Upper lobe of left lung (tissue), 6 donors: ENCODE measurements at places on chromosomes 12 and 14. TPM values are rescaled to one million over a fixed set of nuclear protein-coding genes. Genes with fewer than 3 reads are reported as not detected.

DNA sequence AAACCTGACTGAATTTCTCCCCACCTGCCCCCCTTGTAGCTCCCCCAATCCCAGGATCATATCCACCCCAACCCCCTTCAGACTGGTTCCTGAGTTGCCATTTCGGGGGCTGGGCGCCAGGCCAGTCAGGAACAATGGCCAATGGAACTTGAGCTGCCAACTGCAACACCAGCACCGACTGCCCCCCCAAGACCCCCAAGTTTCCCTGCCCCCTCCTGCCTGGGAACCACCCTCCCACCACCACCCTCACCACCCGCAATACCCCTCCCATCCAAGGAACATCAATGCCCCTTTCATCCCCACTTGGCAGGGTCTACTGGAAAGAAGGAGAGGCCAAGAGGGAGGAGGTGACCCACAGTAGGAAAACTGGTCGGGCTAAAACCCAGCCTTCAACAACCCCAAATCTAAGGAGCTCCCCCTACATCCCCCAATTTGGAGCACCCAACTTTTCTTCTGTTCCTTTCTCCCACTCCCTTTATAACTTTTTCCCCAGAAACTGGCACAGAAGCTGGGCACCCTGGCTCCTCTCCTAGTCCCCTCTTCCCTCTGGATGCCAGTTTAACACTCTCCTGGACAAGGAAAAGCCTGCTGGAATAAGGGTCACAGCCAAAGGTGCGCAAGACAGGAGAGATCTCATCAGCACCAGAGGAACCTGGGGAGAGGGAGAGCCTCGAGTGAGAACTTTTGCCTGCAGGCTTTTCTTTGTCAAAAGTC lies 1.6 kb upstream of the NDRG2 start:
- no peak overlapping the region for H3K4me3 ChIP-seq
- H3K36me3 ChIP-seq, result no peaks in the 10 kb centered on the region
- peaks cover 31% of the 10 kb centered on the region for H3K4me1 ChIP-seq
- H3K27ac ChIP-seq, result peak overlapping the region; percentile 80
- no peaks in the 10 kb centered on the region for H3K27me3 ChIP-seq
- no peak for DNase-seq

SERPINA9 gene
- total RNA-seq, result not detected

CPNE6 gene
- not detected for total RNA-seq

- no peak overlapping the region for H3K4me3 ChIP-seq
- no peak for DNase-seq
- peaks cover 5% of the 10 kb centered on the region for H3K4me1 ChIP-seq
- H3K36me3 ChIP-seq, result no peaks in the 10 kb centered on the region
- no peaks in the 10 kb centered on the region for H3K27me3 ChIP-seq
Observed at GRCh38 chr14:59131938-59132795, 56.3 kb upstream of the DAAM1 start.

GRIP1 gene
- 1.6 TPM for total RNA-seq

TAS2R46 gene
- total RNA-seq, result 7.1 TPM

DNA sequence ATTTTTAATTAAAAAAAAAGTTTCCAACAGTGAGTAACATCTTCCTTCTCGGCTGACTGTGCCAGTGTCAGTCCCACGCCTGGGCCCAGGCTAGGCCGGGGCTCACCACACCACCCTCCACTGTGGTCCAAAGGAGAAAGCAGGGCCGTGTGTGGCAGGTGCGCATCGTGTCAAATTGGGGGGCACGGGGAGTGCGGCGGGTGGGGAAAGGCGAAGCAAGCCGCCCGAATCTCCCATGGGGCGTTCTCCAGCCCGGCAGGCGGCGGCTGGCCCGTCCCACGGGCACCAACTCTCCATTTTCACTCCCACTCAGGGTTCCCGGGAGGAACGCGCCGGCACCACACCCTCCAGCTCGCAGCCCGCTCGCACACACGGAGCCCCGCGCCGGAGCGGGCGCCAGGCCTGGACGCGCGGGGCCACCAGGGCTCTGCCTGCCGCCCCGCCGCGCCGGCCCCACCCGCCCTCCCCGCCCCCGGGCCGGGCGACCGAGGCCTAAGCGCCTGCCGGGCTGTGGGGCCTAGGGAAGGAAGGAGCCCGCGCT lies 604 bp downstream of the EEA1 start:
- peak overlapping the region; percentile 95 for H3K27ac ChIP-seq
- H3K27me3 ChIP-seq, result no peaks in the 10 kb centered on the region
- H3K4me1 ChIP-seq, result peaks cover 25% of the 10 kb centered on the region
- H3K36me3 ChIP-seq, result no peaks in the 10 kb centered on the region
- H3K4me3 ChIP-seq, result peak overlapping the region; percentile 87
- DNase-seq, result no peak

DNA sequence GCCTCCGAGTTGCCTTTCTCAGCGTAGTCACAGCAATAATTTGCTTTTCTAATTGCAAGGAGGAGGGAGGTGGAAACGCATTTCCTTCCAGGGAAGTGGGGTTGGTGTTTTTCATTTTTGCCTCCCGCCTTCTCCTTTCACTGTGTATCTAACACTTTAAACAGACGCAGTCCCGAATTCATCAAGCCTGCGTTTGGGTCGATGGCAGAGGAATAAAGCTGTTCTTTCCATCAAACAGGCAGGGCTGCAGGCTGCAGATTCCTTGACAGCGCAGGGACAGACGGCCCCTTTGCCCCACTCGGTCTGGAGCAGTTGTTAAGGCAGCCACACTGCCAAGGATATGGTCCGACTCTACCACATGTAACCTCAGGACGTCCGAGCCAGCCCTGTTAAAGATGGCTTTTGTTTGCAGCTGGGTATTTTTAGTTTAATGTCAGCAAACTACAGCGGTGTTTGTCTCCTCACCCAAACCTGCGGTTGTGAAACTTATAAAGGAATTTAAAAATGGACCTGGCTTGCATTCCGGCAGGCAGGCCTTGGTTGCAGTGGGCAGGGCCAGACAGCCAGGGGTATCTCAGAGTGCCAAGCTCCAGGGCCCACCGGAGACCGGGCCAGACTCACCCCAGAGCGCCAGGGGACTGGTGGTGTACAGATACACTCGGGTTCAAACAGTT lies 2.1 kb downstream of the CHST11 start:
- peaks cover 57% of the 10 kb centered on the region for H3K4me1 ChIP-seq
- DNase-seq, result peak; percentile 51
- H3K4me3 ChIP-seq, result peak overlapping the region; percentile 71
- peak overlapping the region; percentile 93 for H3K27ac ChIP-seq
- H3K36me3 ChIP-seq, result no peaks in the 10 kb centered on the region

GRCh38 chr12:42617622-42618021 lies 28.1 kb upstream of the PRICKLE1 start:
- no peak overlapping the region for H3K4me3 ChIP-seq
- no peaks in the 10 kb centered on the region for H3K4me1 ChIP-seq
- H3K27ac ChIP-seq, result no peak overlapping the region
- DNase-seq, result no peak

DNA sequence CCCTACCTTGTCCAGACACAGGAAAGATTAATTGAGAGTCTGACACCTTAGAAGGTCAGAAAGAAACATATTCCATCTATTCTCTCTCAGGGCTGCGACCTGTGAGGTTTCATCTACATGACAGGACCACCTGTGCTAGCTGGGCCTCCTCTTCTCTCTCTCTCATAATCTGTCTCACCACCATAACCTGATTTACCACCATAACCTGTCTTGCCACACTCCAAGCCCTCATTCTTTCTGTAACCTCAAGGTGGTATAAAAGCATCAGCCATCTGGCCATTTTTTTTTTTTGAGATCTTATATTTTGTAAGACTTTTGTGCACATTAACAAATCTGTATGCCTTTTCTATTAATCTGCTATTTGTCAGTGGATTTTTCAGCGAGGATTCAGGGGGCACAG lies 75.5 kb downstream of the ACADS start:
- peaks cover 3% of the 10 kb centered on the region for H3K4me1 ChIP-seq
- no peaks in the 10 kb centered on the region for H3K27me3 ChIP-seq
- H3K4me3 ChIP-seq, result no peak overlapping the region
- no peaks in the 10 kb centered on the region for H3K36me3 ChIP-seq
- no peak for DNase-seq

DNA sequence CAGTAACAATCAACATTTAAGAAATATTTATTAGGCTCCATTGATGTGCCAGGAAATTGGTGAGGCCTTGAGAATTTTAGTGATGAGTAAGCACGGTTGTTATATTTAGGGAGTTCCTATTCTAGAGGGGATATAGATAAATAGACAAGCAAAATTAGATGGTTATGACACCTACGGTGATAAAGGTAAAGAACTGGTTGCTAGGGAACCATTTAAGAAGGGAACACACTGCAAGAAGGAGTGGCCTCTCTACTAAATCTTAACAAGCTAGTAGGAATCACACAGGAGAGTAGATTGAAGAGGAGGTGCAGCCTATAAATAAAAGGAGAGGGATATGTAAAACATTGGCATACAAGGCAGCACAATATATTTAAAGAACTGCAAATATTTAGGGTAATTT lies 155.2 kb downstream of the LRIG3 start:
- H3K27ac ChIP-seq, result no peak overlapping the region
- H3K27me3 ChIP-seq, result no peaks in the 10 kb centered on the region
- no peak for DNase-seq

DNA sequence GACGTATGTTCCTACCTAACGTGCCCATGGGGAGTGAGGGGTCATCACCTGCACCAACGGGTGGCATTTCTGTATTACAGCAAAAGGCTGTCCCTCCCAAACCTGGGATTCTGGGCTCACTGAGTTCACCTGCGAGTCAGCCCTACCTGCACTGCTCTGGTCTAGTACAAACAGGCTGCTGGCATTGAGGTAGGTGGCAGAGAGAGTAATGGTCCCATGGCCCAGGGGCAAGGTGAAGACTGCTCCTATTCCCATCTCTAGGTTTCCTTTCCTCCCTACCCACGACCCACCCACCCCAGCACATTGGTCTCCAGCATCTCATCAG lies 421 bp downstream of the SUOX start:
- no peaks in the 10 kb centered on the region for H3K27me3 ChIP-seq
- H3K4me1 ChIP-seq, result peaks cover 10% of the 10 kb centered on the region
- DNase-seq, result no peak
- H3K36me3 ChIP-seq, result peaks cover 18% of the 10 kb centered on the region
- peak overlapping the region; percentile 88 for H3K27ac ChIP-seq

GRCh38 chr12:47785036-47785886 lies 12.2 kb downstream of the SLC48A1 start:
- H3K27me3 ChIP-seq, result no peaks in the 10 kb centered on the region
- no peak overlapping the region for H3K4me3 ChIP-seq
- no peak for DNase-seq
- H3K4me1 ChIP-seq, result no peaks in the 10 kb centered on the region

DNA sequence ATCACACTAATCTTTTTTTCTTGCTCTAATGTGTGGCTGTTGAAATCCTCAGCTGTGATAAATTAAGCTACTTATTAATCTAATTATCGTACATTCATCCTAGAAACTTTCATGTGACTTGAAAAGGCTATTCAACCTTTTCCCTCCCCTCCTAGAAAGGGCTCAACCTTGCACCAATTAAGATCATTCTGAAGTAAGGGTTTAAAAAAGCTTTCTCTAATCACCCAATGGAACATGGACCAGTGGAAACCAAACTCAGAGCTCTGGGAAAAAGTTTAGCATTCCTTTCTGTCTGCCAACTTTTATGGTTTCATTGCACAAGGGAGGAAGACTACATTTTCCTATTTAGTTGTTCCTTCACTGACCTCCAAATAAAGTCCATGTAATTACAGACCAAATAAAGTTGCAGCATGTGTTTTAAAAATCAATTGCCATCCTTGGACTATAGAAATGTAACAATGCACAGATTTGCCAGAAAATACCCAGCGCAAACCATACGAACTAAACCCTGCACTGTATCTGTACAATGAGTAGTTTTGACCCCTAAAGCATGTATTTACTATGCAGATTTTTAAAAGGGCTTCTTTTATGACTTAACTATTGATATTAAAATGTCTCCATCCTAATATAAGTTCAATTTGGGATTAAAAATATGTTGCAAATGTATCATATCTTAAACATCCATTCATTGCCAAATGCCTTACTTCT lies 142.6 kb upstream of the OTX2 start:
- H3K27ac ChIP-seq, result no peak overlapping the region
- no peak for DNase-seq
- H3K4me1 ChIP-seq, result no peaks in the 10 kb centered on the region
- no peaks in the 10 kb centered on the region for H3K27me3 ChIP-seq

NRIP2 gene
- total RNA-seq, result not detected

DNA sequence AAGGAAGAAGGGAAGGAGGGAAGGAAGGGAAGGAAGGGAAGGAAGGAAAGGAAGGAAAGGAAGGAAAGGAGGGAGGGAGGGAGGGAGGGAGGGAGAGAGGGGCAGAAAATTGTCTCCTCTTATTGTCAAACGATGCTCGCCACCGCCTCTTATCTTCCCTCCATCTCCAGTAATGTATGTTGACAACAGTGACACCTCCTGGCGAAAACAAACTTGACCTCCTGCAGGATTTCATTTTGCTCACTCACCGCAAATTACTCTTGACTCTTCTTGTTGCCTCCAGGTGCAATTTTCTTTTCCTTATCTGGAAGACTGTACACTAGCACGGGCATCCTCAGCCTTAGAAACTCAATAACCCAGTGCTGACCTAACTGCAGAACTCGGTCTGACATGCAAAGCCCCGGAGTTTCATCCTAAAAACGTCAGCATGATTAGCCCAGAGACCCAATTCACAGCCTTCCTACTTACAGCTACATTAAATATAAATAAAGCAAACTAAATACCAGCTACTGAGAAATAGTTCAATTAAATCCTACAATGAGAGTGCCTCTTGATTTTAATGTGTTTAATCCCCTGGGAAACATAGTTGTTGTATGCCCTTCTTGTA lies 512.4 kb upstream of the TMPO start:
- H3K4me3 ChIP-seq, result no peak overlapping the region
- H3K27ac ChIP-seq, result no peak overlapping the region
- H3K4me1 ChIP-seq, result no peaks in the 10 kb centered on the region

- H3K4me3 ChIP-seq, result no peak overlapping the region
- DNase-seq, result no peak
- H3K27ac ChIP-seq, result no peak overlapping the region
- H3K27me3 ChIP-seq, result no peaks in the 10 kb centered on the region
Observed at GRCh38 chr12:60059180-60059579, 463.4 kb downstream of the SLC16A7 start.

GRCh38 chr14:54728700-54729527 lies 162.0 kb downstream of the SAMD4A start:
- H3K4me3 ChIP-seq, result no peak overlapping the region
- no peak for DNase-seq
- H3K4me1 ChIP-seq, result peaks cover 3% of the 10 kb centered on the region
- H3K36me3 ChIP-seq, result no peaks in the 10 kb centered on the region
- H3K27me3 ChIP-seq, result no peaks in the 10 kb centered on the region
- H3K27ac ChIP-seq, result no peak overlapping the region

- no peak overlapping the region for H3K4me3 ChIP-seq
- no peaks in the 10 kb centered on the region for H3K27me3 ChIP-seq
- DNase-seq, result no peak
Observed at GRCh38 chr12:89155826-89156225, 196.5 kb downstream of the DUSP6 start.

CD163L1 gene
- 4.3 TPM for total RNA-seq

MLEC gene
- 125 TPM for total RNA-seq

- H3K27ac ChIP-seq, result no peak overlapping the region
- no peak for DNase-seq
- peaks cover 29% of the 10 kb centered on the region for H3K4me1 ChIP-seq
- no peak overlapping the region for H3K4me3 ChIP-seq
- H3K36me3 ChIP-seq, result peaks cover 49% of the 10 kb centered on the region
Observed at GRCh38 chr12:64694130-64695040, 64.8 kb downstream of the GNS start.
